ENCODE measurements at places on chromosomes 1 and 21.

GRCh38 chr21:39088831-39089380 lies 94.3 kb downstream of the PSMG1 start:
- no peak for DNase-seq

DNA sequence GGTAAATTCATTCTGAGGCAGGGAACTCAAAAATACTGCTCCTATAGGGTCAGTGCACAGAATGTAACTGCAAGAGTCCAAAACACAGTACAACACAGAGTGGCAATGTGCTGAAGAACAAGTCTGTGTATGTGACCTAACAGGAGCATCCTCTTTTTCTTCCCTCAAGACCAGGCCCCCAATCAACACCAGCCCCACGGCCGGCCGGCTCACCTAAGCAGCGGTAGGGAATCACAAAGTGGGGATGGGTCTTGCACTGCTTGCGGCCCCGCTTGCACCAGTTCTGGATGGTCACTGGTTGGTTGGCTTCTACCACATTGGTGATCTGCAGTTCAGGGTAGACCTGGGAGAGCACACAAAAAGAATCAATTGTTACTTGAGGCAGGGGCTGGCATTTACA lies 80.8 kb downstream of the APP start:
- no peak for DNase-seq

DNA sequence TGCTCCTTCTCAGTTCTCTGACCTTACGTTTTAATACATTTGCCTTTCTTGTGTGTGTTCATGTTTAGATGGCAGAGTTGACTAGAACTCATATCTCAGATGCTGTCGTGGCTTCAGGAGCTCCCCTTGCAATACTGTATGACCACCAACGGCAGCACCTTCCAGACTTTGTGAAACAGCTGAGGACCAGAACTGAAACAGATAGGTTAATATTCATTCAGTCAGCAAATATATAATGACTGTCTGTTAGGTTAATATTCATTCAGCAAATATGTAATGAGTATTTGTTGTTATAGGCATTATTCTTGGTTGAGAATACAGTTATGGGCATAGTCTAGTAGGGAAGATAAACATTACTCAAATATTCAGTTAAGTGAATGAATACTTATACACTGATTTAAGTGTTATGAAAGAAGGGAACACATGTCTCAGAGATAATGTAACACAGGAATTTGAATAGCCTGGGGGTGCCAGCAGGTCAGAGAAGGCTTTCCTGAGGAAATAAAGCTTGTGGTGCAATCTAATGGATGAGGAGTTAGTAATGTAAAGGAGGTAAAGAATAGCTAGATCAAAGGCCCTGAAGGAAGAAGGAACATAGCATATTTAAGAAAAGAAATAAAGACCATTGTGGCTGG lies 88.5 kb downstream of the CEP350 start:
- no peak for DNase-seq

GRCh38 chr21:39153373-39153772 lies 29.9 kb downstream of the PSMG1 start:
- DNase-seq: no peak

GRCh38 chr1:15797614-15798390 lies 9.6 kb downstream of the UQCRHL start:
- DNase-seq: no peak

DNA sequence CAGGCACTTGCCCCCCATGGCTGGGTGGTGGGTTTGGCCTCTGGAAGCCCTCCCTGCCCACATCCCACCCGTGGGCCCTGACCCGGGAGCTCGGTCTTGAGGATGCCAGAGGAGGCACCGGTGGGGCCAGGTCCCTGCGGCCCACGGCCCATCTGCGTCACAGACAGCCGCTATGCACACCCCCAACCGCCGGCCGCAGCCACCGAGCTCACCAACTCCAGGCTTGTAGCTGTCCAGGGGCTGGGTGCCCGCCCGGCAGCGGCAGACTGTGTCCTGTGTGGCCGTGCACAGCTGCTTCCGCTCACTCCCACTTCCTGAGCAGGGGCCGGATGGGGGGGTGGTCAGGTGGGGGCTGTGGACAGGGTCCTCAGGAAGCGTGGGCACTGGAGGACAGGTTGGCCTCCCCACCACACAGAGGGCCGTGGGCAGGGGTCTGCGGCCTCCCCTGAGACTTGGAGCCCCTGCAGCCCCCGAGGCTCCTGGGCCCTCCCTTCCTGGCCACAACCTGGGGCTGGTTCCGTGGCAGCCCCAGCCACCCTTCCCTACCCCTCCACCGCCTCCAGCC lies 1.1 kb downstream of the TNFRSF4 start:
- no peak for DNase-seq

GRCh38 chr1:44862829-44863401 lies 19.9 kb upstream of the PTCH2 start:
- DNase-seq: no peak

DNA sequence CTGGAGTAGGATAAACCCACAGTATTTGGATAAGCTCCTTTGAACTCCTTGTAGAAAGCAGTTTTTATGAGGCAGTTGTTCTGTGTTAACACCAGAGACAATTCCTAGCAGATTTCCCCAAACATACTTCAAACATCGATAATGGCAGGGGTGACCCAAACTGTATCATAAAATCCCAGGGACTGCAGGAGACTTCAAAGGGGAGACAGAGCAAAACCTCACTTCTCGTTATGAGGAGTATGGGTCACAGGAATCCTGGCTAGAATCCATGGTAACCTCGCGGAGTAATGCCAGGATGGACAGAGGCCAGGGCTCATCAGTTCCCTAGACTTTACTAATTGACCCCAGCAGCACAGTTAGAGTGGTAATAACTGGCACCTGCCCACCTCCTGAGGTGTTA lies 148.0 kb downstream of the DHRS3 start:
- DNase-seq: no peak

- DNase-seq: no peak
These were observed 43.7 kb downstream of the SRSF11 start for GRCh38 chr1:70264839-70265238.

DNA sequence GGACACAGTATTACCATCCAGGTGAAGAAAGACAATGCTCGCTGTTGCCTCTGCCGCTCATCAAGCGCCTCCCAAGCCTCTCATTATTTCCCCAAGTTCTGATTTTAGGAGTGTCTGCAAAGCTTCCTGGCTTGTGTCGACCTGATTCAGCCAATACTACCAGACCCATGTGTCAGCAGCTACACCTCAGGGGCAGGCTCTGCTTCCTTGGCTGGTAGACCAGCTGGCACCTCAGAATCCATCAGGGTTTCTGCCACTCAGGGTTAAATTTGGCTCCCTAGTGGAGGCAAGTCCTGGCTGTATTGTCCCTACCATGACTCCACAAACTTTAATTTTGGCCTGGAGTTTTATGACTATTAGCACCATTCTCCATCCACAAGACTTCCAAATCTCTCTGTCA lies 35.4 kb downstream of the SUSD4 start:
- no peak for DNase-seq
